M059J (cell line): ENCODE measurements at places on chromosomes 12 and 14.

GRCh38 chr12:74725154-74725553 is 187.5 kb downstream of the ATXN7L3B start:
- DNase-seq: no peak

DNA sequence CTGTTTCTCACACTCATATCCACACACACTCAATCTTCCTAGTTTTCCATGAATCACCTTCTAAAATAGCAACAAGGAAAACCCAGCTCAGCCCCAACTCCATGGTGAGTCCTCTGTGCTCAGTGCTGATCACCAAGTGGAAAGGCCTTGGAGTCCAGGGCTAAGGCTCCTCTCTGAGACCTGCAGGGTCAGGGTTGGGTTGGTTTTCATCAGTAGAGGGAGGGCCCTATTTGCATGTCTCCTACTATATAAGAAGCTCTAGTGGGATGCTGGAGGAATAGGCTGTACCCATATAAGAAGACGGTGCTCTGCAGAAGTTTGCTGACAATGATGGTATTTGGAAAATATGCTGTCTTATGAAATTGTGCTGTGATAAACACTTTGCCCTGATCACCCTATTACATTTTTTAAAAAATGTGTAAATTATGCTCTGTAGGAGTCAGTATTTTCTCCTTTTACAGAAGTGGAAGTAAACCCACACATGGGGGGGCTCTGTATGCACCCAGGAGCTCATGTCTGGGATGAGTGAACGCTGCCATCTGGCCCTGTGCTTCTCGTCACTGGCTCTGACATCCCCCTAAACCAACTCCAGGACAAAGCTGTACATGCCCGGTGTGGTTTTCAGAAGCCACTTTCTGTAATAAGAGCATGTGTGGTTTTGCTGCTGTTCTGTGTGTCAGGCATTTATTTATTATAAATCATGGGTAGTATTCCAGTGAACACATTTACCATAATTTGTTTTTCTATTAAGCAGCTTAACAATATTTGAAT is 536.3 kb downstream of the TMEM121 start:
- DNase-seq: no peak

DNA sequence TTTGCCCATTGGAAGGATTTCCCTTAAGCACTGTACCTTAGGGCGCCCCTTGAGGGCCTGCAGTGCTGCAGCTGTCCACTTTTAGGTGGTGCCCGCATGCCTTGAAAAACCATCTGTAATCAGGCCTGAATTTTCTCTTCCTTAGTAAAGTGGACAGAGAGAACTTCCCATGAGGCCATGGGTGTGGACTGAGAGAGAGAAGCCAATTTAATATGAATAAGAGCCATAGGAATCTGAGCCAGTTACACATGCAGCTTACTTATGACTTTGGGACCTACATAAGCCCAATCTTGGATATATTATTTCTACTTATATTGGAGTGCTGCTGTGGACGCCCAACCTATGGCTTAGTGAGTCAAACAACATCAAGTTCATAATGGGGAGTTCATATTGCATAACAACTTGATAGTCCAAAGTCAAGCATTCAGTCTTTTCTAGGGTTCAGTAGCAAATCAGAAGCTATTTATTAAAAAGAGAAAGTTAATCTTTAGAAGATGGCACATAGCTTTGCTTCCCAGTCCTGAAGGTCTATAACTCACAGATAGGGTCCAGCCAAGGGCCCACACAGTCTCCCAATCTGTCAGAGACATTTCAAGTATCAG is 11.1 kb upstream of the ETV6 start:
- DNase-seq: no peak

GRCh38 chr14:95316821-95317220 is 2.9 kb downstream of the CLMN start:
- DNase-seq: no peak

DNA sequence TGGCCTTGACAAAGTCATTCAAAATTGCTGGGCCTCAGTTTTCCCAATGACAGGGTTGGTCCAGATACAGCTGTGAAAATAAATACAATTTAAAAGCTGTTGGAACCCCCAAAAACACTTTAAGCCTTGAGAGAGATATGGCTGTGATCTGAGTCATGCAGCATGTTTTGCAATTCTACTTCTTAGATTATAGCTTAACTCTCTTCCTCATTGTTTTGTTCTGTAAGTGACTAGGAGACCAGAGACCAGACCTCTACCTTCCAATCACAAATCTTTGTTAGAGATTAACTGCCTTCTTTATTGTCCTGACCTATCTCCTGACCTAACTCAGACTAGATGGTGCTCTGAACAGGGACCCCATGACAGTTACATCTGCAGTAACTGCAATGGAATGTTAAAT is 198.1 kb downstream of the STXBP6 start:
- no peak for DNase-seq

GRCh38 chr12:118015944-118016343 is 559 bp upstream of the RFC5 start:
- no peak for DNase-seq

- no peak for DNase-seq
Measured at GRCh38 chr12:128914908-128915563, 61.8 kb downstream of the GLT1D1 start.

- DNase-seq: peak; percentile 25
Measured at GRCh38 chr12:47882781-47883546, 21.8 kb downstream of the VDR start.
